Activated CD8-positive, alpha-beta T cell treated with anti-CD3 and anti-CD28 coated beads for 36 hours (primary cell): ENCODE measurements at places on chromosomes 12 and 14. TPM values are rescaled to one million over a fixed set of nuclear protein-coding genes. Genes with fewer than 3 reads are reported as not detected.

BAG5 gene
- 28.8 TPM for total RNA-seq

DEGS2 gene
- total RNA-seq: 2.6 TPM

PITPNM2 gene
- 17.9 TPM for total RNA-seq

UNC79 gene
- total RNA-seq: 0.05 TPM

TEX52 gene
- total RNA-seq: 0.36 TPM

NFE2 gene
- total RNA-seq: not detected

PAN2 gene
- total RNA-seq: 55.7 TPM

PMCH gene
- total RNA-seq: not detected

KRT74 gene
- total RNA-seq: not detected

CHGA gene
- total RNA-seq: not detected

MDM1 gene
- total RNA-seq: 17.9 TPM

NINJ2 gene
- total RNA-seq: 2.5 TPM

COPZ1 gene
- 75.8 TPM for total RNA-seq

INHBC gene
- not detected for total RNA-seq

KRT6C gene
- total RNA-seq: not detected

OTOGL gene
- not detected for total RNA-seq

CD9 gene
- total RNA-seq: 9.2 TPM

CATSPERB gene
- total RNA-seq: 0.60 TPM

SLC38A4 gene
- not detected for total RNA-seq

CAND1 gene
- 221 TPM for total RNA-seq

KCNH5 gene
- not detected for total RNA-seq

BCL11B gene
- total RNA-seq: 48.5 TPM

POTEG gene
- total RNA-seq: not detected

SRRM4 gene
- total RNA-seq: not detected

OAS2 gene
- 95.7 TPM for total RNA-seq

HRK gene
- not detected for total RNA-seq

ADAM21 gene
- total RNA-seq: not detected

PZP gene
- not detected for total RNA-seq

FOXG1 gene
- total RNA-seq: not detected

LIMA1 gene
- 44.2 TPM for total RNA-seq

CAPZA3 gene
- not detected for total RNA-seq

HSPB8 gene
- total RNA-seq: not detected

CKAP4 gene
- 15.2 TPM for total RNA-seq

CLMN gene
- total RNA-seq: 0.31 TPM

ITGB7 gene
- total RNA-seq: 137 TPM

CIDEB gene
- 12.1 TPM for total RNA-seq

PYGL gene
- 1.6 TPM for total RNA-seq

LRRC74A gene
- total RNA-seq: not detected

IGFBP6 gene
- 2.0 TPM for total RNA-seq

THAP2 gene
- total RNA-seq: 10.8 TPM

NEUROD4 gene
- not detected for total RNA-seq

AHNAK2 gene
- not detected for total RNA-seq

SMCO2 gene
- total RNA-seq: 0.32 TPM

PDE3A gene
- not detected for total RNA-seq

TAS2R9 gene
- total RNA-seq: not detected

KRT72 gene
- total RNA-seq: 0.16 TPM

TRHDE gene
- not detected for total RNA-seq

MYO1H gene
- not detected for total RNA-seq

TMEM119 gene
- total RNA-seq: not detected

LIN7A gene
- not detected for total RNA-seq

TAS2R43 gene
- total RNA-seq: 0.31 TPM
